ENCODE measurements at places on chromosomes 4 and X. TPM values are rescaled to one million over a fixed set of nuclear protein-coding genes. Genes with fewer than 3 reads are reported as not detected.

DNA sequence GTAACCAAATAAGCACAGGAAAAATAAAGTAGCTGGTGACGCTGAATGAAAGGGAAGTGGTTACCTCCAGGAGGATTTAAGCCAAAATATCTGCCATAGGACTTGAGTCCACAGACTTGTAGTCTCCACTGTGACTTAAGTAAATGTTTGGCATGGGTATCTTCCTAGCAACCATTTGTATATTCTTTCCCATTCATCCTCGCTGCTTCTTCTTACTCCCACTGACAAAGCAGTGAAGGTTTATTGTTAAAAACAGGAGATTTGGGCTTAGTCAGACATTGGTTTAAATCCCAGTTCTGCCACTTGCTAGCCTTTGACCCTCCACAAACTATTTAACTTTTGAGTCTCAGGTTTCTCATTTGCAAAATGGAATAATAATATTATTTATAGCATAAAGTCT is 22.3 kb downstream of the COL4A6 start:
- H3K4me1 ChIP-seq, result no peaks in the 10 kb centered on the region
- H3K27me3 ChIP-seq, result peaks cover 7% of the 10 kb centered on the region
- no peak overlapping the region for H3K4me3 ChIP-seq
- DNase-seq, result no peak

CTBP1 gene
- total RNA-seq, result 187 TPM

DNA sequence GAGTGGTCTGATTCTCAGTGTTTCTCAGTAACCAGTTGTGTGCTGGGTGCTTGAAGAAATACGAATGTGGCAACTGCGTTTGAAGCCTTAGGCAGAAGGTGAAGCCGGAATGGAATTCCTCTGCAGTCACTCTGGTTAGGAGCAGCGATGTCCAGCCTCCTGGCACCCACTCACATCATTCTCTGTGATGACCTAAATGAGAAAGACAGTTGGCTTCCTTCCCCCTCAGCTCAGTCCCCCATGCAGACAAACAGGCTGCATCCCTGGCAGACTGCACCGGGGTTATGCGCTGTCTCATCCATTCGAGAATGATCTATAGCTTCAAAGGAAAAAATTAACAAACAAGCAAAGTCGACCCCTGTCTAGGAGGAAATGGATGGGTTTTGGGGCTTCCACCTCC is 170.1 kb upstream of the SCML1 start:
- no peaks in the 10 kb centered on the region for H3K27me3 ChIP-seq
- H3K36me3 ChIP-seq, result no peaks in the 10 kb centered on the region

GRCh38 chr4:25814301-25815136 is 48.3 kb downstream of the SEL1L3 start:
- no peak for DNase-seq
- H3K27me3 ChIP-seq, result no peaks in the 10 kb centered on the region
- no peak overlapping the region for H3K4me3 ChIP-seq
- no peaks in the 10 kb centered on the region for H3K4me1 ChIP-seq
- no peak overlapping the region for H3K27ac ChIP-seq

PRDM8 gene
- 0.09 TPM for total RNA-seq

- no peak overlapping the region for H3K27ac ChIP-seq
- no peaks in the 10 kb centered on the region for H3K4me1 ChIP-seq
- peaks cover 5% of the 10 kb centered on the region for H3K27me3 ChIP-seq
- H3K4me3 ChIP-seq, result no peak overlapping the region
Measured at GRCh38 chrX:51922561-51922960, 29.1 kb downstream of the MAGED1 start.

- no peak overlapping the region for H3K4me3 ChIP-seq
- no peaks in the 10 kb centered on the region for H3K36me3 ChIP-seq
- H3K27me3 ChIP-seq, result no peaks in the 10 kb centered on the region
- H3K27ac ChIP-seq, result no peak overlapping the region
Measured at GRCh38 chr4:55783584-55783983, 36.0 kb upstream of the EXOC1L start.

- no peaks in the 10 kb centered on the region for H3K36me3 ChIP-seq
- no peak for DNase-seq
- no peak overlapping the region for H3K27ac ChIP-seq
- no peaks in the 10 kb centered on the region for H3K27me3 ChIP-seq
- no peak overlapping the region for H3K4me3 ChIP-seq
Measured at GRCh38 chr4:38119668-38120385, 159.6 kb downstream of the PTTG2 start.

GRCh38 chr4:20085156-20085555 is 166.5 kb upstream of the SLIT2 start:
- H3K36me3 ChIP-seq, result no peaks in the 10 kb centered on the region
- H3K27ac ChIP-seq, result no peak overlapping the region
- no peak for DNase-seq
- no peaks in the 10 kb centered on the region for H3K4me1 ChIP-seq

DNA sequence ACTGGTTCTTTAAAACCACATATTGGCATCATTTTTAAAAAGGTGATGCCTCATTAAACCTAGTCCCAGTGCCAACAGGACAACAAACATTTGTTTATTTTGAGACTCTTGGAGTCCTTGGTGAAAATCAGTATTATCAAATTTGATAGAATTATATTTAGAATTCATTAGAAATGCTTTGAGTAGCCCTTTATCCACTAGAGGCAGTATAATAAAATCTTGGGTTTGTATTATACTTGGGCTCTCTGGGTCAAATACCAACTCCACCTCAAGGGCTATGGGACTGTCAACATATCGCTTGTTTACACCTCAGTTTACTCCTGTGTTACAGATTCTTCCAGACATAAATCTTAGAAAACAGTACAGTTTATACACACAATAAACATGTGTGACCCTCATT is 335.7 kb upstream of the FSTL5 start:
- DNase-seq, result peak; percentile 13
- no peaks in the 10 kb centered on the region for H3K36me3 ChIP-seq
- H3K27ac ChIP-seq, result no peak overlapping the region
- no peaks in the 10 kb centered on the region for H3K27me3 ChIP-seq
- H3K4me3 ChIP-seq, result no peak overlapping the region

VCX2 gene
- total RNA-seq, result not detected

Measured in A673 (cell line).